Stimulated activated CD4-positive, alpha-beta T cell treated with anti-CD3 and anti-CD28 coated beads, Interleukin-1b, Interleukin-23, amount 100 ng/mL, for 4 hours (primary cell): ENCODE measurements at places on chromosomes 5 and 9.

DNA sequence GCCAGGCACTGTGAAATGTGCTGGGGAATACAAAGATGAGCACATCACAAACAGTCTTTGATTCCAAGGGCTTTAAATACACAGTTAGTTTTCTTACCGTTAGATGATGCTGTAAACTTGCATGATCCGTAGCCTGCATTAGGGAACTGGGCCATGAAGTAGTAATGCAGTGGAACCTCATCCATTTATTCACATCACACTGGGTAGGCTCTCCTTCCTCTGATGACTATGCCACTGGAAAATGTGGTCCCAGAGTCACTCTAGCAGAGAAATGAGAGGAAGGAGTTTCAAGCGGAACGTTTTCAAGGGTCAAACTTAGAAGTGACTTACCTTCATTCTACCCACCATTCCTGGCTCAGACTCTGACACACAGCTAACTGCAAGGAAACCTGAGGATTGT lies 26.4 kb downstream of the ZFAND5 start:
- DNase-seq = no peak

DNA sequence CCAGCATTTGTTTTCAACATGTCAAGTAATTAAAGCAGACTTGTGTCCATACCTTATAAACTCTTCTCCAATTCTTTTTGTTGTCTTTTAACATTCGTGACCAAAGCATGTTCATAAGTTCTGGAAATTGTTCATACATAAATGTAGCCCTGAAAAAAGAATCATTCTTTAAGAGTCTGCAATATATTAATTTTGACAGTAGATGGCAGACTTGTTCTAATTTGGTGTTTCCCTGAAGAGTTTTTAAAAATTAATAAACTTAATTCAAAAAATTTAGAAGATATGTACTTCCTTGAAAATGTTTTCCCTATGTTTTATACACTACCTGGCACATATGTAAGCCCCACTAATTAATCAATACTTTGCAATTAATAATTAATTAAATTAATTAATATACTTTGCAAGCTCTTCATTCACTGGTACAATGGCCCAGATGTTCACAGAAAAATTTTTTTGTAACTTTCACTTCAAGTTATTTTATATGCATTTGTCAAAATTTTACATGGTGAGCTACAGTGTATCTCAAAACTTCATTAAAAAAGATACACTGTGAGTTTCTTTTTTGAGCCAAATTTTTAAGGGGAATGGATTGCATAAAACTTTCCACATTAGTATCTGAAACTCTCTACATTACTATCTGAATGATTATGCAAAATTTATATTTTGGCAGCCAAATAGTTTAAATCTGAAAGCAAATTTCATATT lies 42.1 kb downstream of the CLINT1 start:
- DNase-seq = no peak

DNA sequence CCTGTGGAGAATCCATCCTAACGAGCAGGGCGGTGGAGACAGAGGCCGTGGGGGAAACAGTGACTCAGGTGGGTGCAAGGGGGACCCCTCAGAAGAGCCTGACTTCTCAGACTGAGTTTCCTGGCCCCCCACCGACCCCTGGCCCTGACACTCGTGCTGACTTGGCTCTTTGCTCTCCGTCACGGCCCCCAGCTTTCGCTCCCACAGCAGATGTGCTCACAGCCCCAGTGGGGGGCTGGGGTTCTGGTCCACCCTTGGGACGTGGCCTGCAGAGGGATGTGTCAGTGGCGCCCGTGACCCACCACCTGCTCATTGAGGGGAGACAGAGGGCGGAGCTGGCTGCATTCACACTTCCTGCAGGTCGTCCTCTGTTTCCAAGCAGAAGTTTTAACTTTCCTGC lies 62.9 kb upstream of the IRX4 start:
- no peak for DNase-seq

- no peak for DNase-seq
Observed at GRCh38 chr5:9009931-9010651, 535.8 kb downstream of the SEMA5A start.

DNA sequence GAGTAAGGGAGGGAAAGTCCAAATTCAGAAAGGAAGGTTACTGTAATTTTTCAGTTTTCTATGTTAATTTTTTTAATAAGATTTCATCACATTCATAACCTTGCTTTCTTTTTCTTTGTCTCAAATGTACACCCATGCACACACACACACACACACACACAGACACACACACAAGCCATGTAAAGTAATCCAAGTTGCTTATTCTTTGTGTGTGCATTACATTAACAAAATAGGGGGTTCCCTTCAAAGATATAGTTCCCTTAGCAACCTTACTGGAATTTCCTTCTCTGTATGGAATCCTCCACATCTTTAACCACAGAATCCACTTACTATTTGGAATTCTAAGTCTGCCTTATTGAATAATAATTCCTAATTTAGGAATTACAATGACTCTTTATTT lies 32.7 kb downstream of the ZNF366 start:
- DNase-seq = no peak

GRCh38 chr9:13758936-13759335 lies 479.4 kb upstream of the MPDZ start:
- no peak for DNase-seq

- no peak for DNase-seq
Observed at GRCh38 chr9:118809160-118809625, 560.0 kb downstream of the BRINP1 start.

DNA sequence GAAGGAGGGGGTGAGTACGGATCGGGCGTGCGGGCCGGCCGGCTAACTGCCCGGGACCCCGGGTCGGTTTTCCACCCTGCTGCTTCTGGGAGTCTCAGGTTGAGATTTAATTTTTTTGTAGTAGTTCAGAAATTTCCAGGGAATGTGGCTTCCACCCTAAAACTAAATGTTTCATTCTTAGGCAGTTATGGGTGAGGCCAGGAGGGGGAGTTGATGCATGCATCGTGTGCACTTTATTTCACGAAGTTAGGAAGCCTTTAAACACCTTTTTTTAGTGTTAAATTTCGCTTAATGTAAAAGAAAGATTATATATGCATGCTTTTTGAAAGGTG lies 905 bp downstream of the CDK9 start:
- no peak for DNase-seq

GRCh38 chr5:1548702-1549474 lies 25.1 kb upstream of the LPCAT1 start:
- no peak for DNase-seq

- no peak for DNase-seq
Observed at GRCh38 chr9:79034583-79034982, 537.2 kb upstream of the TLE4 start.

DNA sequence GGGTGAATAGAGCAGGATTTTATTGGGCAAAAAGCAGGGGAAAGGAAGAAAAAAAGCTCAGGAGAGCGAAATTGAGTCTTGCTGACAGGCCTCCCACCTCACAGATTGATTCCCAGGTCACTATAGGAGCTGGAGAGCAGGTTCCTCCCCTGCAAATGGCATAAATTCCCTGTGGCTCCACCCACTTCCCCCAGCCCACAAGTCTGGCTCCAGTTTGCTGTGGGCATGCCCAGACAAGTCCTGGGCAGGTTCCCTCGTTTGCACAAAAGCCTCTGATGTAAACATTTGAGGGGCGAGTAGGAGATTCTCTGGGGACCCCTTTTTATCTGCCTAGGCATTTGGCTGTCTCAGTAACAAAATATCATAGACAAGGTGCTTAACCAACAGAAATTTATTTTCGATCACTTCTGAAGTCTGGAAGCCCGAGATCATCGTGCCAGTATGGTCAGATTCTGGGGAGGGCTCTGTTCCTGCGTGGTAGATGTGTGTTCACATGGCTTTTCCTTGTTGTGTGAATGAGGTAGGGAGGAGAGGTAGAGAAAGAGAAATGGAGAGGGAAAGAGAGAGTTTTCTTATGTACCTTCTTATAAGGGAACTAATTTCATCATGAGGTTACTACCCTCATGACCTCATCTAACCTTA lies 614.5 kb downstream of the MAT2B start:
- DNase-seq = no peak

GRCh38 chr5:132363431-132364112 lies 5.9 kb upstream of the SLC22A5 start:
- DNase-seq = no peak

DNA sequence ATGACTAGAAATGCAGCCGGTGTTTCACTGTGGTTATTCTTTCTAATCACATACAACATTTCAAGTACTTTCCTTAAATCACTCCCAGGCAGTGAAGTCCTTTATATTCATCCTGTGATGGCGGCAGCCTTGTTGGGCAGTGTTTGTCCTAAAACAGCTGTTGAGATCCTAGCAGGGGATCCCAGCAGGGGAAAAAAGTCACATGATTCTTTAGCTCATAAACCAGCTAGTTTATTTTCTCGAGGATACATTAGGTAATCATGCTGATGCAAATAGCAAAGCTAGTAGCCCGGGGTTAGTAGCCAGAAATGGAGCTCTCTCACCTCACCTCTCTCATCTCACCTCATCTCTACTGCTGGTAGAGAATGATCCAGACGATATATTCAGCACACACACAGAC lies 70.5 kb downstream of the FOXD1 start:
- DNase-seq = no peak

- DNase-seq = no peak
Observed at GRCh38 chr5:177319913-177320588, 8.4 kb upstream of the MXD3 start.
